ENCODE measurements at places on chromosomes 1 and 21.
A peak's percentile ranks its signal among the peaks of the same experiment; 100 is the strongest.

GRCh38 chr21:25464275-25464674 is 143.0 kb downstream of the MRPL39 start:
- DNase-seq = no peak

- no peak for DNase-seq
Measured at GRCh38 chr1:85580872-85581801, 576 bp downstream of the CCN1 start.

- DNase-seq = no peak
Measured at GRCh38 chr1:169914531-169914930, 20.8 kb upstream of the SCYL3 start.

GRCh38 chr21:42527489-42528158 is 14.0 kb downstream of the SLC37A1 start:
- no peak for DNase-seq

GRCh38 chr1:230818901-230819300 is 49.4 kb downstream of the C1orf198 start:
- DNase-seq = no peak

DNA sequence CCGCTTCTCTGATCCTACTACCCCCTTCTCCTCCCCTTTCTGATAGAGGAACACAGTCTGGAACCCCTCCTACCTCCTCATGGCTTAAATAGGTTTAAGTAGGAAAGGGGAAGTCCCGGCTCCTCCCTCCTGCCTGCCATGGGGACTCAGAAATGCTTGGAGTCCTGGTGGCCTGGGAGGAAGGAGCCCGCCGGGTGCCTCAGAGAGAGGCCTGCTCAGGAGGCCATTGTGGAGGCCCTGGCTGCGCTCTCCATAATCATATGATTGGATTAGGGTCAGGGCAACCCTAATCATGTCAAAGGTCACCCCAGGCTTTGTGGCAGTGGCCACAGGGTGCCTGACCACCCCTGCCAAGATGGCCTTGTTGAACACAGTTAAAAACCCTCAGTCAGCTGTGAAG is 29.0 kb downstream of the WNT3A start:
- DNase-seq = no peak

DNA sequence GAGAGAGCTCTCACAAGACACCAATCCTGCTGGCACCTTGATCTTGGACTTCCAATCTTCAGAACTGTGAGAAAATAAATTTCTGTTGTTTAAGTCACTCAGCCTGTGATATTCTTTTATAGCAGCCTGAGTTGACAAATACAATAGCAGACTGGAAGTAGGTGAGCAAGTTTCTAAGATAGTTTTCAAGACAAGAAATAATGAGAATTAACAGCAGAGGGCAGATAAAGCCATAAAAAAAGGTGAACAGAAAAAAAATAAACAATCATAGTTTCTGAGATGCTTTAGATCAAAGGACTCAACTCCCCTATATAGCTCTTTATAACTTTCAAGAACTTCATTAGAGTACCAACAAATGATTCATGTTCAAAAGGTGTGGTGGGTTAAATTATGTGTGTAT is 119.8 kb downstream of the PLPPR5 start:
- DNase-seq = no peak

DNA sequence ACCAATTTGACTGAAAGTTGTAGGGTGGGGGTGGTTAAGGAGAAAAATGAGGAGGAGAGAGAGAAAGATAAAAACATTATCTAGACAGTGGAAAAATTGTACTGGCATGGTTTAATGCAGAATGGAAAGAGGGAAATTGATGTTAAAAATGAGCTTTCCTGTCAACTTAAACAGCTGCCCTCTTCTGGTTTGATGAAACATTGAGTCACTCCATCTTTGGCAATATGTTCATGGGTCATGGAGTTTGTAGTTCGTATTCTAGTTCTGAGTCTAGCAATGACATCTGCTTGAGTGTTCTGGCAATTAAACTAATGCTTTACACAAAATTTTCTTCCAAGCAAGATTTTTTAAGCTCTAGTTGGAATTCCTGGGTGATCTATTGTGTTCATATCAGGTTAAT is 9.6 kb downstream of the ZNF648 start:
- no peak for DNase-seq

DNA sequence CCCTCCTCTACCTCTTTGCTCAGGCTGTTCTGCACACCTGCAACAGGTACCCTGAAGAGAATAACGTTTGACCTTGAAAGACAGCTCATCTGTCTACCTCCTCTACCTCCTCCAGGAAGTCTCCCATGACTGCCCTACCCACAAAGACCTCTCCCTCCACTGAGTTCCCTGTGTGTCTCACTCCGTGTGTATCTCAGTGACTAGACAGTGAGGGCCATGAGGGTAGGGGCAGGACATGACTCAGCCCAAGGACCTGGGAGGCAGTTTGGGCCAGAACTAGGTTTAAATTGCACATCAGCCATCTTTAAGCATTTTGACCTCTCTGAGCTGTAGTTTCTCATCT is 32.0 kb upstream of the LRP8 start:
- no peak for DNase-seq

GRCh38 chr1:19582318-19582717 is 61.8 kb upstream of the NBL1 start:
- peak; percentile 21 for DNase-seq

All from NCI-H1092 (cell line).